ENCODE measurements at places on chromosomes 1 and 21.
A peak's percentile ranks its signal among the peaks of the same experiment; 100 is the strongest.

DNA sequence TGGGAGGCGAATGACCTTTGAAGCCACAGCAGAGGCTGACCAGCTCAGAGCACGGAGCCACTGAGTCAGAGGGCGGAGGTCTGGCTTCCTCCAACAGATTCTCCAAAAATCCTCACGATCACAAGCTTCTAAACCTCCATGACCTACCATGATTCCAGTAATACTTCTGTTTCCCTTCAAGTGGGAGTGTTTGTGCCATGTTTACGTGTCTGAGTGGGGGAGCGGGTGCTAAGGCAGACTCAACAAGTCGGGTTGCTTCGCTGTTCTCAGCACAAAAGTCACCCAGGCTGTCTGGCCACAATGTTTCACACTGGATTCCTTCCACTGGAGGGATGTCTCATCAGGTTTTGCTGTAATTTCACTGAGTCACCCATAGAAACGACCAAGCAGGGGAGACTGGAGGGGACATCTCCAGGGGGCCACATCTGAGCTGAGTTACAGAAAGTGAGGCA is 86.2 kb downstream of the SLC66A1 start:
- DNase-seq: peak; percentile 93

GRCh38 chr21:35036465-35037383 is 12.4 kb downstream of the RUNX1 start:
- DNase-seq: no peak

GRCh38 chr1:19577036-19577435 is 67.1 kb upstream of the NBL1 start:
- DNase-seq: no peak

- DNase-seq: no peak
Observed at GRCh38 chr1:29120947-29121485, 2.7 kb downstream of the TMEM200B start.

- DNase-seq: peak; percentile 74
Observed at GRCh38 chr1:67771749-67772148, 61.5 kb downstream of the GNG12 start.

DNA sequence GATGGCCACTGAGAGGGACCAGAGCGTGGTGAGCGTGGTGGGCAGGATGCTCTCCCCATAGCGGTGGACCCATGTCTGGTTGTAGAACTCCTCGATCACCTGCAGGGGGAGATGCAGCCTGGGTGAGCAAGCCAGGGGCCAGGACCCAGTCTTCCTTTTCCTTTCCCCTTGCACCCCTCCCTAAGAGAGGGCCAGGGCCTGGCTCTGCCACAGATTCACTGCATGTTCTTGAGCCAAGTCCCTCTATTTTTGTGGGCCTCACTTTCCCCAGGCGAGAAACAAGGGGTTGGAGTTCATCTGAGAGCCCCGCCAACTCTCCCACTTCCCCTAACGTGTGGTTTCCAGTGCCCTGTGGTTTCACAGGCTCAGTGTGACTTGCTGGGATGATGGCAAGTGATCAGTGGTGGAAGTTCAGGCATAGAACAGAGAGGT is 27.5 kb downstream of the SLC2A1 start:
- DNase-seq: peak; percentile 53

DNA sequence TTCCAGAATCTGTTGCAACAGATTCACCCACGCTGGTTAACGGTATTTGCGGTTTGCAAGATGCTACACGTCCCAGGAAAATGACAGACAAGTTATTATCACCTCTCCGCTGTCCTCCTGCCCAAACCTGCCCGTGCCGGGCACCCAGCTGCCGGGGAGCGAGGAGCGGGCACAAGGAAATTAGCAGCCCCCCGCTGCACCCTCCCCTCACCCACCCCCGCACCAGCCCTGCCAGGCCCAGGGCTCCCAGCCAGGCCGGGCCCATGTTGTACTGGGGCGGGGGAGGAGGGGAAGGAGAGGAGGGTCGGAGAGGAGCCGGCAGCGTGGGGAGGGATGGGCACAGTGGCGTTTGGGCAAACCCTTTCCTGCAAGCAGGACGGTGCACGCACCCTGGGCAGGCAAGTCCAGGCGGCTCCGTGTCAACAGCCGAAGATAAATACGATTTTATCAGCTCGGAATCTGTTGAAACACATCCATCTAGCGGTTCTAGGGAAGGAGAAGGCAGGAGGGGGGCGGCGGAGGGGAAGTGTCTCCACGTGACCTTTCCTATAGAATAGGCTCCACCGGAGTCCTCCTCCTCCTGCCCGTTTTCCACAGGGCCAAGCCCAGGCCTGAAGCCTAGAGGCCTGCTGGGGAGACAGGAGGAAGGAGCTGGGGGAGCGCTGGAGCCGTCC is 35.1 kb upstream of the CCDC27 start:
- no peak for DNase-seq
